ENCODE measurements at places on chromosomes 11 and 22. TPM values are rescaled to one million over a fixed set of nuclear protein-coding genes. Genes with fewer than 3 reads are reported as not detected.

Gene OR51I1
- not detected for total RNA-seq

Gene NXPE2
- not detected for total RNA-seq

DNA sequence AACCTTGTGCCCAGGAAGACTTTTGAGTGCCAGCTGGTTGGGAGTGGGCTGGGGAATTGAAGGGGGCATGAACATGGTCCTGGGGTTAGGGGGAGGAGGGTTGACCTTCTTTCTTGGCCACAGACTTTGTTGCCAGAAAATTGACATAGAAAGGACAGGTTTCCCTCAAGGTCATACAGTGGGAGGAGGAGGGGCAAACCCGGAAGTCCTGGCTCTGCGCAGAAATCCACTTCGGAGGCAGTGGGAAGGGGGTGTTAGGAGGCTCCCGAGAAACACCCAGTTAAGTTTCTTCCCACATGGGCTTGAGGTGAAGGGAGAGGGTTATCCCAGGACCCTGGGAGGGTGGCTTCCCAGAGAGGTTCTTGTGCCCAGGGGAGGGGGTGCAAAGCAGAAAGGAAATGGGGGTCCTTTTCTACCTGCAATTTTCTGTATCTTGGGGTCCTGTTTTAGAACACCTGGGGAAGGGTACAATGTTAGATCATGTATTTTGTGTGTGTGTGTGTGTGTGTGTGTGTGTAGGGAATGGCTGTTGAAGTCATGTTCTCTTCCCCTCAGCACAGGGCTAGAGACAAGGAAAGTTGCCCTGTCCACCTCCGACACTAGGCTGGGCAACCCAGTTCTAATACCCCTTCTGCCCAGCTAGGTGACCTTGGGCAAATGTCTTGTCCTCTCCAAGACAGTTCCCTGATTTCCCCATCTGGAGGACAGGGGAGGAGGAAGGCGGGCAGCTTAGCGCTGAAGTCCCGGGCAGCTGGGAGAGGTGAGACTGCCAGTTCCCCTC, 1.1 kb downstream of the PVALB start:
- DNase-seq, result no peak

DNA sequence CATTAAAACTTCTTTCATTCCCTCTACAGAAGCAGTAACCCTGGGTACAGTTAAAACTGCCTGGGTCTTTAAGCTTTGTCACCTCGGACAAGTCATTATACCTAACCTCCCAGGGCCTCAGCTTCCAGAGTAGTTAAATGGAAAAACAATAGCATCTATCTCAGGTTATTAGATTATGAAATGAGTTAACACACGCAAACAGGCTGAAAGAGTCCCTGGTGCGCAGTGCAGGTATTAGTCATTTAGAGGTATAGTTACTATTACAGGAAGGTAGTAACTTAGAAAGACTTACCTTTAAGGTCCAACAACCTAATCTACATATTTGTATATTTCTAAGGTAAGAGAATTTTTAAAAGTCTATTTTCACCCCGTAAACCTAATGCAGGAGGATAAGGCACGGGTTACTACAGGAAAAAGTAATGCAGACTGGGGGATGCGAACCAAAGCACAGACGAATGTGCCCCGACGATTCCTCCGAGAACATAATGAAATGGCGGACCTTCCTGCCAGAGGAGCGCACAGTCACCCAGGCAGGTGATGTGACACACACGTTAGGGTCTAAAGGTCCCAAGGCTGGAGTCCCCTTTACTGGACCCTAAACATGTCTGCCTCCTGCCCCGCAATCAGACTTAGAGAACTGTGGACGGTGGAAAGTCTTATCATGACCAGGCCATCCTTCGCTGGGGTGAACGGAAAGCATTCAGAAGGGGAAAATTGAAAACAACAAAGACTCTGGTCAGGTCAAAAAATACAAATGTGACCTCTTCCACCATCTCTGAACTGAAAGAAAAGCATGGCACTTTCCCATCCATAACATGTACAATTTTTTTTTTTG, 1.3 kb downstream of the NAP1L4 start:
- no peak for DNase-seq

DNA sequence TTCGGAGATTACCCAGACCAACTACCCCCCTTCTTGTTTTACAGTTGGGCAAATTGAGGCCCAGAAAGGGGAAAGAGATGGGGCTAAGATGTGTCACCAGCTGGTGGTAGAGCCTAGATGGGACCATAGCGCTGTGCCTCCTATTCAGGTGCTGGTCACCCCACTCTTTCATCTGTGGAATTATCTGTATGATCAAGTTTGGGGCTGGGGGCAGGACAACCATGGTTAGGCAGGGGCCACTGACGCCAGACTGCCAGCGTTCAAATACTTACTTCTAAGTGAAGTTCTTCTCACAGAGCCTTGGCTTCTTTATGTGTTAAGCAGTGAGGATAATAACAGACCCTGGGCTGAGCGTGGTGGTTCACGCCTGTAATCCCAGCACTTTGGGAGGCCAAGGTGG, 55.9 kb downstream of the IGLL1 start:
- no peak for DNase-seq

- no peak for DNase-seq
These were observed 20.7 kb upstream of the DKK3 start for GRCh38 chr11:12029119-12029518.

GRCh38 chr11:44285756-44286155, 24.2 kb downstream of the ALX4 start:
- no peak for DNase-seq

GRCh38 chr11:10388574-10388973, 66.5 kb upstream of the AMPD3 start:
- DNase-seq, result no peak

DNA sequence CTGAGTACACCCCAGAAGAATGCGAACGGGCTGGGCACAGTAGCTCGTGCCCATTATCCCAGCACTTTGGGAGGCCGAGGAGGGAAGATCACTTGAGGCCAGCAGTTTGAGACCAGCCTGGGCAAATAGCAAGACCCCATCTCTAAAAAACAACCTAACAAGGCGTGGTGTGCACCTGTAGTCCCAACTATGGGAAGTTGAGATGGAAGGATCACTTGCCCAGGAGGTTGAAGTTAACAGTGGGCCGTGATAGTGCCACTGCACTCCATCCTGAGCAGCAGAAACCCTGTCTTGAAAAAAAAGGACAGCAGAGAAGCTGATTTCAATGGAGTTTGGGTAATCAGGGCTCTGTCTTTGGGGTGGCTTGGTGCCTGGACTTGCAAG, 3.3 kb downstream of the RPLP2 start:
- DNase-seq, result no peak

DNA sequence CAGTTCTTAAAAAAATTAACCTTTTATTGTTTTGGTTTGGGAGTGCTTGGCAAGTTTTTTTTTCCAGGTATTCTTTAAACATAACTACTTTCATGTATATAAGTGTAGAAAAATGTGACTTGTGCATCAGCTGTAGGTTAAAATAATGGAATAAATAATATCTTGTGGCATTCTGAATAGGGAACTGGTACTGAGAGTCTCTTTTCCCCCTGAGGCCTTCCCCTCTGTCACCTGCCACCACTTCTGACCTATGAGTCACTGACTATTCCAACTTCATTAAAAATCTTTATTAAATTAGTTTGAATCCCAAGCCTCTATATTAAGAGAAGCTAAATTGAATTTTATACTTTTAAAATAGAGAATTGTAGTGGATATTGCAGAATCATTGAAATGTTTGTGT, 805.7 kb downstream of the METTL15 start:
- DNase-seq, result no peak

DNA sequence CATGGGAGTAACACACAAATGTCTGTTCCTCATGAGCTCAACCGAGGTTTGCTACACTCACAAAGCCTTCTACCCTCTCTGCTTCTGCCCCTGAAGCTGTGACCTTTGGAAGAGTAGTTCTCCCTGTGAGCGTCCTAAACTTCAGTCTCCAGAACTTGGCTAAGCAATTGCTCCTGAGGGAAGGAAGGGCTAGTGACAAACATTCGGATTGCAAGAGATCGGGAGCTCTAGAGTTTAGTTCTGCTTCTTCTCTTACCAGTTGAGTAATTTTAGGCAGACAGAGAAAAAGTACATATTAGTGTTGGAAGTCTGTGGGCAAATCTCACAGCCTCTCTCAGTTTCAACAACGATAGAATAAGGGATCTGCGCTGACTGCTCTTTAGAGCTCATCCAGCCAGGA, 27.3 kb upstream of the ELF5 start:
- no peak for DNase-seq

DNA sequence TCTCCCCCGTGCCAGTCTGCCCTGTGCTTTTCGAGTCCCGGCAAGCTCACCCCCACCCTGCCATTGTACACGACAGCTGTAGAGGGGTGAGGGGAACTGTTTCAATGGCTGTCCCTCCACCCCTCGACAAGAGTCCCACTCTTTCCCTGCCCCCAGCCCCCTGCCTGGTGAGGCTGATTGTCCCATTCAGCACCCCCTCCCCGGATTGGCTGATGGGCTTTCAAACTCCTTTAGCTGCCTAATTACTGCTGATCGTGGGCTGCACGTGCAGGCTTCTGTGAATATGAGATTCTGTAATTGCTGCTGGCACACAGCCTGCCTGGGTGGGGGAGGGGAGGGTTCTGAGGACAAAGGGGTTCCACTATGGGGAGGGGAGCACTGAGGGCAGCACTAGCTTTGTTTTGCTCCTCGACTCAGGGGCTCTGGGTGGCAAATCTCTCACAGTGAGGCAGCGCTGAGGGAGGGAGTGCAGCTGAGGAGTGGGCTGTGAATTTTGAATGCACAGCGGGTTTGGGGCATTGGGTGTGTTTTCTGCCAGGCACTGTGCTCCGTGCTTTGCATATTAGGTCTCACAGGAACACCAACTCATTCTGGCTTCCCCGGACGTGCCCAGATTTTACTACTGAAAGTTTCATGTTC, 42.6 kb upstream of the ACCSL start:
- DNase-seq, result no peak
